ENCODE measurements at places on chromosomes 3 and 15.
A peak's percentile ranks its signal among the peaks of the same experiment; 100 is the strongest.

DNA sequence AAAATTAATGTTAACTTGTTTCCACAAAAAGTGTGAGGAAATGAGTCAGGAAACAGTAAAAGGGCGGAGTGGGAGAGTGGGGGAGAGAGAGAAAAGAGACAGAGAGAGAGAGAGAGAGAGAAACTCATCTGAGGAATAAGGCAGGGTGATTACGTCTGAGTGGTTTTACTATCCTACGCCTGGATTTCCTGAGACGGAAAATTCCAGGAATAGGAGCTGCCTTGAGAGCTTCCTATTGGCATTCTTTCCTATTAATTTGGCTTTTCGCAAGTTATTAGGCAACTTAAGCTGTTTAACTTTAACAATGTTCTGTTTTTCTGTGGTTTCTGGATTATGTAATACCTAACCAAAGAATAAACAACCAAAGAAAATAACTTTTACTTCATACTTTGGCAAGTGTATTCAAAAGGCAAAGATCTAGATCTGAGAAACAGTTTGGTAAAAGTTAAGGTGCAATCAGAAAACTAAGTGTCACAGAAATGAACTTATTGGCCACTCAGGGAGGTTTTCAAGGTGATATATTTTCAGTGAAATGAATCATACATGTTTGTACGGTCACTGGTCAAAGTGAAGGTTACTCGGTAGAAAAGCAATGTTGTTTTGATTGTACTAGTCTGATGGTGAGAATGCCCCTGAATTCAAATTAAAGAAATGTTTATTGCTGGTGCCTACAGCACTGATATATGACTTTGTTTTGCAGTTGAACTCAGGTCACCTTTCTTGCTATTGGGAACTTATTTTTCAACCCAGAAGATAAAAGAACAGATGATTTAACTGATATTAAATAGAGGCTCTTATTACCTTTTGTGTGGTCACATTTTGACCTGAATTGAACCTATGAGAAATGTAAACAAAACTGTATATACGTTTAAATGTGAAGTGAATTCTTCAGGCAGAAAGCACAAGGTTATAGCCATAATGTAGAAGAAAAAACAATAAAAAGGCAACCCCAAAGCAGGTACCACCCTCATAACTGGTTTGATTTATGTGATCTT is 39.9 kb upstream of the TNFSF10 start:
- no peak for DNase-seq

GRCh38 chr3:33064929-33065328 is 32.0 kb downstream of the GLB1 start:
- peak; percentile 33 for DNase-seq

- no peak for DNase-seq
Measured at GRCh38 chr3:25056036-25056755, 371.9 kb upstream of the RARB start.

DNA sequence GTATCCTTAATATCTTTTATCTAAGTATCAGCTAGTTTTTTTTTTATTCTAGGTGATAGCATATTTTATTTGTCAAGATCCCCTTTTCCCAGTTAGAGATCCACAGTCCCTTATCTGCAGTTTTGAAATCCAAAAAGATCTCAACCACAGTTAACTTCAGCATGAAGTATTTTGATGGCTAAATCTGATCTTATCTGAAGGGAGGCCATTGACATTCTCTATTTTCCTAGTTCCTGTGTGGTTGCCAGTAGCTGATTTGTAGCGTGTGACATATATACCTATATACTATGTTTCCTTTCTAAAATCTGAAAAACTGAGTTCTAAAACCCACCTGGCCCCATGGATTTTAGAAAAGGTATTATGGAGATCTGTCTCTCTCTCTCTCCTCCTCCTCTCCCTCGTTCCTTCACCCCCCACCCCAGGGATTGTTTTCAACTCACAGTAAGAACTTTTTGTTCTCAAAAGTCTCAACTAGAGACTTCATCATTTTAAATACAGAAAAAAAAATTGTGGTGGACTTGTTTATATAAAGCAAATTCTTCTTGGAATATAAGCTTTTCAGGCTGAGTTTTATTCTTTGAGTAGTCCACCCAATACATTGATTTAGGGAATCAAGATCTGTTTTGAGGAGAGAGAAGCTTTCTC is 12.3 kb downstream of the TCF12 start:
- no peak for DNase-seq

GRCh38 chr3:24740326-24740725 is 245.7 kb upstream of the THRB start:
- DNase-seq, result no peak

DNA sequence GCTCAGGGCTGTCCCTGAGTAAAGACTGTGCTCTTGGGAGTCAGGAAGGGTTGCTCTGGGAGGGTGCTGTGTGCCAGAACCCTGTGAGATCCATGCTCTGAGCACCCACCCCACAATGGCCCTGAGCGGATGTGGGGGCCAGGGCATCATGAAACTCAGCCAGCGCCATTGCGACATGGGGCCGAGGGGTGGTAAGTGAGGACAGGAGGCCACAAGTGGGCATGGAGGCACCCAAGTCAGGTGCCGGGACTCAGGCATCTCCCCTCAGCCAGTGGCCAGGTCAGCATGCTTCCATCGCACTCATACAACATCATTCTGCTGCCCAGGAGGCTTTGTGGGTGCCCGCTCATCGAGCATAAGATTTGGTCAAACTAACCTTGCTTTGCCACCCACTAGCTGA is 19.6 kb downstream of the ATP2B2 start:
- DNase-seq, result no peak

Measured in stimulated activated CD4-positive, alpha-beta T cell treated with anti-CD3 and anti-CD28 coated beads, Interleukin-12 subunit alpha, Interleukin-12 subunit beta, amount 100 ng/mL, for 4 hours (primary cell).